ENCODE measurements at places on chromosomes 2 and 18.

GRCh38 chr2:126656431-126657147 is 631 bp downstream of the GYPC start:
- DNase-seq, result no peak

DNA sequence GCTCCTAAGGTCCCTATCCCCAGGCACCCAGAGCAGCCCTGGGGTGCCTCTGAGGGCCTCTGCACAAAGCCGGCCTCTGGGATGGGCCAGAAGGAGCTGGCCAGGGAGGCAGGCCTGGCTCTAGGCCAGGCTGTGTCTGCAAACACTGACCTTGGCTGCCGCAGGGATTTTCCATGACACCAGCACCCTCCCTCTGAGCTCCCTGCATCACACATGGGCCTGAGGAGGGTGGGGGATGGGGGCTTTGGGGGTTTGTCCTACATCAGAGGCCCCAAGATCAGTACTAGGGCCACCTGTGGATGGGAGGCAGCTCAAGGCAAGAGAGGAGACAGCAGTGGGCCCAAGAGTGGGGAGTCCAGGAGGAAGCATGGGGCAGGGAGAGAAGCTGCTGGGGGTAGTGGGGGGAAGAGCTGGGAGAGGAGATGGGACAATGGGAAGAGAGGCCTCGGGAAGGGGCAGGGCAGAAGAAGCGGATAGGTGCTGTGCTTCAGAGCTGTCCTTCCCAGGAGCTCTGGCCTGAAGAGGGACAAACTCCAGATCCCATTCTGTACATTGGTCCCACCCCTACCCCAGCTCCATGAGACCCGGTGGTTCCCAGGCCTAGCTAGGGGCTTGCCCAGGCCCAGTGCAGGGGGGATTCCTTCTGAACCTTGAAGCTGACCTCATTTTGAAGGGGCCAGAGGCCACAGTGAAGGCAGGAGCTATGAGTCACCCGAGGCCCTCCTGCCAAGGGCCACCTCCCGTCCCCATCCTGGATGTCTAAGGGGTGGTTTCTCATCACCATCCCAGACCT is 28.0 kb downstream of the KCNK3 start:
- DNase-seq, result no peak

DNA sequence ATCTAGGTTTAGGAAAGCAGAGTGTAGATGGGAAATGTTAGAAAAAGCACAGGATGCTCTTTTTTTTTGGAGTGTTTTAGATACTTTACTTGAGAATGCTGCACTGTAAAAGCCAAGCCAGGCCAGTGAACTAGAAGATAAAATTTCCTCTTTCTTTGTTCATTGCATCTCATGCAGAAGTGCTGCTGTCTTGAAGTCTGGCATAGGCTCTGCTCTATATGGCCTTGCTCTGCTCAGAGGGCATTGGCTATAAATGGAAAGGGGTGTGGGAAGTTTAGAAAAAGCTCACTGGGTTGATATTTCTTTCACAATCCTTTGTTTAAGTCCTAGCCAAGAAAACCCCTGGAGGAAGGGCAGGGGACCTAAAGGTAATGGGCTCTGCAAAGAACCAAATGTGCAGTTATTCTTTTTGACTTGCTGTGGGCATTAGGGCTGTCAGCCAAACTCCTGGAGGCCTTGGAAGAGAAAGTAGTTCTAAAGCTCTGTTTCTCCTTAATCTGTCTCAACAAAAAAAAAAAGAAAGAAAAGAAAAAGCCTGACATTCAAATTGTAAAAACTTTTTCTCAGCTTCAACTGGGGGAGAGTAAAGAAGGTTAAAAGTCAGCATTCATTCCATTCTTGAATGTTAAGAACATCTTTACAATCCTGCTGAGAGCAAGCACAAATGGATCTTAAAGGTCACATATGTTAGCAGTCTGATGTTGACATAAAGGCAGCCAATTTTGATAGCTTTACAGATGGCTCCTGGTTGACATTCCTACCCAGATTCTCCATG is 338.3 kb downstream of the GULP1 start:
- no peak for DNase-seq

- DNase-seq, result no peak
These were observed 108.3 kb downstream of the MTCL1 start for GRCh38 chr18:8813611-8814010.

- no peak for DNase-seq
These were observed 25.6 kb upstream of the RPE start for GRCh38 chr2:209976698-209977385.

- no peak for DNase-seq
These were observed 121.2 kb downstream of the SATB2 start for GRCh38 chr2:199336546-199336945.

GRCh38 chr2:221439761-221440479 is 132.2 kb downstream of the EPHA4 start:
- DNase-seq, result no peak

- no peak for DNase-seq
These were observed 13.6 kb downstream of the SNRNP200 start for GRCh38 chr2:96291751-96292150.

GRCh38 chr2:133908171-133908570 is 339.9 kb upstream of the NCKAP5 start:
- no peak for DNase-seq

- no peak for DNase-seq
These were observed 22.0 kb downstream of the MYL12B start for GRCh38 chr18:3283908-3284307.

- no peak for DNase-seq
These were observed 80.9 kb downstream of the PPP1R1C start for GRCh38 chr2:182066400-182067087.

GRCh38 chr18:35415511-35416073 is 38.5 kb upstream of the ZNF396 start:
- DNase-seq, result no peak

DNA sequence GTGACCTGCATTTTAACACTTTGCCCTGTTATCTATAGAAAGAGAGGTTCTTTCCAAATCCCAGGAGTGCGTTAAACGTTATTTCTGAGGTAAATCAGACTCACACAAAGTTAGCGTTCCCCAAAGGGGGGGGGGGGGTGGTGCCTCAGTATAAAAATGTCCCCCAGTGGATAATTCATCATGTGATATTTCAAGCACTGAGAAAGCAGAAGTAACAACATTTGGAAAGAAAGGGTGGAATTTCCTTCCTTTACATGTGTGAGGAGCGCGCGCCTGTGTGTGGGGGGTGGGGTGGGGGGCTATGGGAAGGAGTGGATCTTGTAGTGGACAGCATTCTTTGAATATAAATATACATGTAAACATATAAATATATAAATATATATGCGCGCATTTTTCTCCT is 630.9 kb downstream of the NYAP2 start:
- DNase-seq, result no peak

- no peak for DNase-seq
These were observed 299.2 kb downstream of the TDRD15 start for GRCh38 chr2:21422724-21423522.

DNA sequence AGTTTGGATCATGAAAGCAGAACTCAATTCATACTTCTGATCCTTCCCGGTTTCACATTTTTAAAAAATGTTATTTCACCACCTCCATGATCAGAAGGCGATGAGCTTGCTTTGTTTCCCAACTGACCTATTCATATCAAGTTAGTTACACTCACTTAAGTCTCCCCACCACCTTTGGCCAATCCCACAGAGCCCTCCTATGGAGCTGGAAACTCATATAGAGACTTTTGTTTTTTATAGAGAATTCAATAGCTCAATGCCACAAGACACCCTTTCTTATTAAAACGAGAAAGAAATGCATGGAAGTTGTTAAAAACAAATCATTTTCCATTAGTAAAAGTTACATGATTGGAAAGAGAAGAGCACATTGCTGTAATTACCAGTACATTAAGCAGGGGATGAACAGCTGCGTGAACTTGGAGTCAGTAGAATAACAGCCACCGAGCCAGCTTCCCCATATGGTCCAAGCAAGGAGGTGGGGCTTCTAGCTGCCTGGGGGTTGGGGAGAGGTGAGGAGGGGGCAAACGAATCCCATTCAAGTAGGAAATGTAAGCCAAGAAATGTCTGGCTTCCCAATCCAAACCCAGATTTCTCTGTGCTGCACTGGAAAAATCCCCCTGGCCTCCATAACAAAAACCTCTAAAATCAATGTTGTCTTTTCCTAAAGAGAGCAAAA is 614.5 kb downstream of the IRS1 start:
- no peak for DNase-seq

- DNase-seq, result no peak
These were observed 134.2 kb upstream of the HS6ST1 start for GRCh38 chr2:128452536-128453530.

- DNase-seq, result no peak
These were observed 75.4 kb upstream of the KCNE4 start for GRCh38 chr2:222976521-222977061.

DNA sequence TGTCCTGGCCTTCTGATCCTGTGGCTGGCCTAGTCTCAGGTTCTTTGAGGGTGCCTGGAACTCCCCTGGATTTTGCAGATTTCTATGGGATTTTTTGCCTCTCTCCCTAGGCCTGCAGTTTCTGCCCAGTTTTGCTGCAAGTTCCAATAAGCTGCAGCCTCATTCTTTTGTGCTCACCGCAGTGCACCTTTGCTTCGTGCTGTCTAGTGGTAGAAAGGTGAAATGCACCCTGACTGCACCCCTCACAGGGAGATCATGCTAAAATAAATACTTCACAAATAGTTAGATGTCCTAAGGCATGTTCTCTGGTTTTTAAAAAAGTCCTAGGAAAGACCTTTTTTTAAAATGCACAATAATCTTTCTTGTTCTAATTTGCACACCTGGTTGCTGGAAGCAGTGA is 72.5 kb downstream of the GNAL start:
- DNase-seq, result no peak

- no peak for DNase-seq
These were observed 22.9 kb downstream of the EPAS1 start for GRCh38 chr2:46320141-46320567.

- no peak for DNase-seq
These were observed 7.5 kb upstream of the KLHL30 start for GRCh38 chr2:238130696-238131628.

DNA sequence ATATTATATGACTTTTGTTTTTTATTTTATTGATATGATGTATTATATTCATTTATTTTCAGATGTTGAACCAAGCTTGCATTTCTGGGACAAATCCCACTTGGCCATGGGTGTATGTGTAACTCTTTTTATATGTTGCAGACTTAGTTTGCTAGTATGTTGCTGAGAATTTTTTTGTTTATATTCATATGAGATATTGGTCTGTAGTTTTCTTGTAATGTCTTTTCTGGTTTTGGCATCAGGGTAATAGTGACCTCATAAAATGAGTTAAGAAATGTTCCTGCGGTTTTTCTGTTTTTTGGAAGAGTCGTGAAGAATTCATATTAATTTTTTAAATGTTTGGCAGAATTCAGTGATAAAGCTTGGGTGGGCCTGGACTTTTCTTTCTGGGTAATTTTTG is 88.7 kb downstream of the ASB1 start:
- no peak for DNase-seq

- DNase-seq, result no peak
These were observed 1076.3 kb downstream of the RPIA start for GRCh38 chr2:89767572-89768435.

GRCh38 chr2:162629085-162629484 is 209.5 kb downstream of the KCNH7 start:
- no peak for DNase-seq

GRCh38 chr18:48547531-48547981 is 8.7 kb downstream of the CTIF start:
- DNase-seq, result no peak

- no peak for DNase-seq
These were observed 1603.3 kb upstream of the ZEB2 start for GRCh38 chr2:146123256-146123655.

DNA sequence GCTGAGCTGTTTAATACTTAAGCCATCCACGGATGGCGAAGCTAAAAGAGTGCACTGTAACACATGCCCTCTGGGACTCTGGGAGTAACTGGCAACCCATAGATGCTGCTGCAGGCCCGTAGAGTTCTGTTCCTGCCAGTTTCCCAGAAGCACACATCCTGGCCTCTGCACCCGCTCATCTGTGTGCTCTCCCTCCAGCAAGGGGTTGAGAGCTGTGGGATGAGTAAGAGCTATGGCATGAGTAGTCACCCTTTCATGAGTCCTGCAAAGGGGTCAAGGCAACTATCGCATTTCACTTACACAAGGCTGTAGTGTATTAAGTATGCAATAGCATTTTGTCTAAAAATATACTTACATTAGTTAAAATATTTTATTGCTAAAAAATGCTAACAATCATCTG is 1341.8 kb upstream of the NXPH2 start:
- DNase-seq, result no peak

GRCh38 chr2:66462501-66462825 is 27.5 kb downstream of the MEIS1 start:
- DNase-seq, result no peak

GRCh38 chr2:105798595-105798994 is 53.9 kb downstream of the NCK2 start:
- DNase-seq, result no peak

GRCh38 chr2:181814057-181814491 is 77.5 kb upstream of the ITPRID2 start:
- no peak for DNase-seq

- no peak for DNase-seq
These were observed 22.0 kb downstream of the AP1S3 start for GRCh38 chr2:223815186-223815883.

- no peak for DNase-seq
These were observed 20.0 kb upstream of the HPCAL1 start for GRCh38 chr2:10282611-10283105.

- peak; percentile 15 for DNase-seq
These were observed 166.3 kb upstream of the SERTAD2 start for GRCh38 chr2:64819774-64820688.

DNA sequence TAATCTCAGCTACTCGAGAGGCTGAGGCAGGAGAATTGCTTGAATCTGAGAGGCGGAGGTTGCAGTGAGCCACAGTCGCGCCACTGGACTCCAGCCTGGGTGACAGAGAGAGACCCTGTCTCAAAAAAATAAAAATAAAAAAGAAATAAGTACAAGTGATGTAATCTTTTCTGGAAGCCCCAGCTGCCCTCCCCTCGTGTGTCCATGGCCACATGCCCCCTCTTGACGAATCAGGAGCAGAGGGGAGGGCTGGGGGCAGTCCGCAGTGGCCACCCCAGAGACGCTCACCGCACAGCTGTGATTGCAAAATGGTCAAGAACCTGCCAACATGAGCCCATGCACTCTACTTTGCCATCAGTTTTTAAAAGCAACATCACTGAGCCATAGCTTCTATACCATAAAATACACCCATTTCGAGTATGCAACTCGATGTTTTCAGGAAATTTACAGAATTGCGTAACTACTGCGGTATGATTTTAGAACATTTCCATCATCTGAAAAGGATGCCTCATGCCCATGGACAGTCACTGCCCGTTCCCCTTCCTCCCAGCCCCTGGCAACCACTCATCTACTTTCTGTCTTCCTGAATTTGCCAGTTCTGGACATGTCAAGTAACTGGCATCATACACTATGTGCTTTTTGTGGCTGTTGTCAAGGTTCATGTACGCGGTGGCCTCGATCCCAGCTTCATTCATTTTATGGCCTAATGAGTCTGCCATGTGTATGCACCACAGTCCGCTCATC is 88.1 kb downstream of the NDUFA10 start:
- no peak for DNase-seq

GRCh38 chr2:160742667-160743066 is 249.1 kb upstream of the RBMS1 start:
- no peak for DNase-seq
